LHCN-M2 (cell line): ENCODE measurements at places on chromosomes 5 and 9.

DNA sequence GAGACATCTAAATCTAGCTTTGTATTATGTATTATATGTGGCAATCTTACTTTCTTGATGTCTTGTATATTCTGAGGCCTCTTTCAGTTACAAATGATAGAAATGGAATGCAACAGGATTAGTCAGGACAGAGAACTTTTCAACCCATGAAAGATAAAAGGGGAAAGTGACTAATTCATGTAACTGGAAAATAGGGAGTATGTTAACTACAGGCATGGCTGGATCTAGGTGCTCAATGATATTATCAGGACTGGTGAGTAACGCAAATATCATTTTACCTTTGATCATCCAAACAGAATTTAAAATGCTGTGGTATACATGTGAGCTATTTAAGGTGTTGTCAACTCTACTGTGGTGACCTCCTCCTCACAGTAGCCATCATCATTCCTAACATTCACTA is 215.7 kb upstream of the GLRA1 start:
- no peak for DNase-seq

DNA sequence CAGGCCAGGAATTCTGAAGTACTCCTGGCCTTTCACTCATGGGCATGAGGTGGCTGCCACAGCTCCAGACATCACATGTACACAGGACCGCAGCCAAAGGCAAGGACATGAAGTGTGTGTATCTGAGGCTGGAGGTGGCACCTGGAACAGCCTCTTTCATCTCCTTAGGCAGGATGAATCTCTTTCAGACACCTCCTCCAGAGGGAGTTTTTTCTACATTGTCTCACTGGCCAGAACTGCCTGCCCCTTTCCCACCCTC is 142.8 kb downstream of the BARX1 start:
- no peak for DNase-seq

- DNase-seq, result no peak
Observed at GRCh38 chr5:109126481-109126880, 283.3 kb downstream of the PJA2 start.

- no peak for DNase-seq
Observed at GRCh38 chr9:83501565-83501964, 36.6 kb downstream of the FRMD3 start.

DNA sequence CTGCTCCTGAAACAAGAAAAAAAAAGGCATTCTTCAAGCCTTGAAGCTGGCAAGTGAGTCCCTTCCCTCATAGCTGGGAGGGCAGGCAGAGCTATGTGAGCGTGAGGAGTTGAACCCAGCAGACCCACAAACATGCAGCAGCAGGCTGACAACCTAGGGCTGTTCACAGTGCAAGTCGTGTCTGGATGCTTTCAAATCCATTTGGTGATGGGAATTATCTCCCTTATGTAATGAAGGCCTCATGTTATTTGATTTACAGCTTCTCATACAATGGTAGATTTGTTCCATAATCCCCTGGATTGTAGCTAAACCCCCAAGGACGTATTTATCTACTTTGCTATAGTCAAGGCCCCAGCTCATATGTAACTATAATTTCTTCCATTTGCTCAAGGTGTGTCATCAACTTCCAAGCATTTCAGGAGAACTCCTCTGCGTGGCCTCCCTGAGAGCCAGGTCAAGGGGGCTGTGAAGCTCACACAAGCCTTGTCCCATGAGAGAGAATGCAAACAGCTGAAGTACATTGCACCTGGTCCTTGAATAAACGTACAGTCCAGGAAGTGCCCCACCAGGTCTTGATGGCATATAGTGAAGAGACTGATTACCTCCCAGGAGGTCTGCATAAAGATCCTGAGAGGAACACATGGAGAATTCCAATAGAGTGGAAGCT is 124.8 kb upstream of the SLC1A3 start:
- DNase-seq, result no peak

DNA sequence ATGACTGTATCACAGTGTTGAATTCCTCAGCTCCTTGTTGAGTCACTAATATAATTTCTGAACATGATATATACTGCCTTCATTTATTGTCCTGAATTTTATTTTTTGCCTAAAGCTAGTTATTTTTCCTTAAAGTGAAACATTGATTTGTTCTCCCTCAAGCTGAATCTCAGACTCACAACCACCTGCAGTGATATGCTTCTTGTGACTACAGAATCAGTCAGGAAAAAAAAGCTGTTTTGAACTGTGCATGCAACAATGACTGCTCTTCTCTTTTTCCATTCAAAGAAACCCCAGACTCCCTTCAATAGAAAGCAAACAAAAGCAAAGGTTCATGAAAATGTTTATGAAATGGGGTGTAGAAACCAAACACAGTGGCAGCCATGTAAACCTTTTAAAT is 470.2 kb upstream of the CHD1 start:
- no peak for DNase-seq
